Lung (tissue), 17 donors: ENCODE measurements at places on chromosomes 5 and 9. TPM values are rescaled to one million over a fixed set of nuclear protein-coding genes. Genes with fewer than 3 reads are reported as not detected.

DNA sequence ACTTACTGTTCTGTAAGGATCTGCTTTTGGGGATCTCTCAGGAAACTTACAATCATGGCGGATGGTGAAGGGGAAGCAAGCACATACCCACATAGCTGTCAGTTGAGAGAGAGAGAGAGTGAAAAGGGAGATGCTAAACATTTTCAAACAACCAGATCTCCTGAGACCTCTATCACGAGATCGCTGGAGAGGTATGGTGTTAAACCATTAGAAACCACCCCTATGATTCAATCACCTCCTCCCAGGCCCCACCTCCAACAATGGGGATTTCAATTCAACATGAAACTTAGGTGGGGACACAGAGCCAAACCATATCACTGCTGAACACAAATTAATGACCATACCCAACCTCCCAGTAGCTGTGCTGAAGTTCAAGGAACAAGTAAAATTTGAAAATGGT is 48.2 kb upstream of the PRDM9 start:
- no peak for DNase-seq

GRCh38 chr9:34484678-34485077 is 26.1 kb downstream of the DNAI1 start:
- DNase-seq = no peak

DNA sequence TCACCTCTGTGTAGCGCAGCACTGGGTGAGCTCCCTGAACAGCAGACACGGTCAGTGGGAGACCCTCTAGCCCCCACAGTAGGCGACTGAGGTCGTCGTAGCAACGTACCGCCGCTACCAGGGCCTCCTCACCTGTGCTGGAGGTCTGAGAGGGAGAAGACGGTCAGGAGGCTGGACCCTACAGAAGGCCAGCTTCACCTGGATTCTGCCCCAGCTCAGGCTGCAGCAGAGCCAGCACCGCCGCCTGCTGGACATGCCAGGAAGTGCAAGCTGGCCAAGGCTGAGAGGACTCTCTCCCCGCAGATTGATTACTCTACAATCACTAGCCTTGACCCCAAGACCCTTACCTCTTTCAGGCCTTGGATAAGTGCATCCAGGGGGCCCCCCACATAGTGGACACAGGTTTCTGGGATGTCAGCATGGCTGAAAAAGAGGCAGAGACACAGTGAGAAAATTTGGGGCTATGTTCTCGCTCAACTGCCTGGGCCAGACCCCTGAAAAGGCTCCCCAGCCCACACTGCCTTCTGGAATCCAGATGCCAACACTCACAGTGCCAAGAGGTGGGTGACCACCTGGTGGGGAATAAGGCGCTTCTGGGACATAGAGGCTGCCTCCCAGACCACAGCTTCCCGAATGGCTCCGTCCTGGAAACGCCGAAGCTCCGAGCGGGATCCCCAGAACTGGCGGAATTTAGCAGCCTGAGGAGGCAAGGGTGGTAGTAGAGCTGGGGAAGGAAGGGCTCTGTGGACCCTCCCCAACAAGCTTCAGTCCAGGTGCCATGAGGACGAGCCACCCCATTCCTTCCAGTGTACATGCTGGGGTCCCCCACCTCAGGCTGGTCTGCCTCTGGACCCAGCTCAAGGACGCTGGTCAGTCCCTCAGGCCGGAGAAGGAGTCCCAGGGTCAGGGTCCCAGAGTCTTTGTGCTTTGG is 6.9 kb downstream of the NOL6 start:
- DNase-seq = no peak

DNA sequence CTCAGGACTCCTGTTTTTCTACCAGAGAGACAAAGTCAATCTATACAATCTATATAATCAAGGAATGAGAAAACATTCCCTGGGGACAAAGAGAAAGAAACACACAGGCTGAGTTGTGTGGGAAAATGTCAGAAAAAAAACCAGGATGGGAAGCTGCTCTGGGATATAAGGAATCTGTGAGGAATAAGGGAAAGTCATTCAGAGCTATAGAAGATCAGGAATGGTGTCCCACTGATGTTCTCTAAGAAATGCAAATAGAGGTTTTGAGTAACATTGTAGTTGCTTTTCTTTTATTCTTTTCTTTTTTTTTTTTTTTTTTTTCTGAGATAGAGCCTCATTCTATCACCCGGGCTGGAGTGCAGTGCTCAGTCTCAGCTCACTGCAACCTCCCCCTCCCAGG is 605.9 kb upstream of the KLF4 start:
- DNase-seq = no peak

DNA sequence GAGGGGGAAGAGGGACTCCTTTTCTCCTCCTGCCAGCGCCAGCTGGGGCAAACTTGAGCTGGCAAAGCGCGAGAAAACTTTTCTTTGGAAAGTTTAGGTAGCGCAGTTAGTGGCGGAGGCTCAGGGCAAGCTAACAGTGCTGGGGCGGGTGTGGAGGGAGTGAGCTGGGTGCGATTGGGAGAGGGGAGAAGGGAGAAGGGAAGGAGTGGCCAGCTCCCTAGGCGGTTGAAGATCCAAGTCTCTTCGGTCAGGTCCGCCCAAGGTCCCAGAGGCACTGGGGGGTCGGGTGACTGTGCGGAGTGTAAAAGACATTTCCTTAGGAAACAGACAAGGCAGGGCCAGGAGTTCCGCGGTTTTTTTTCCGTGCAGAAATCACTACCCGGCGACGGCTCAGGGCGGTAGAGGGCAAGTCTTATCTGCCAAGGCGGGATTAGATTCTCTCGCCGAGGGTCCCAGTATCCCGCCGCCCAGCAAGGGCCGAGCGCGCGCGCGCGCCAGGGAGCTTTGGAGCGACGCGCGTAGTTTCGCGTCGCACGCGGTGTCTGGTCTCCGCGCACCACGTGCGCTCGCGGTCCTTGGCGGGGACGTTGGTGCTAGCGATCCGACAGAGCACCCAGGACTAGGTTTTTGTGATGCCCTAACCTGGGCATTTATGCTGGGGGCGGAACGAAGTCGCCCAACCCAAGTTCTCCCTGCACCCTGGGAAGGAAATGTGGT is 33.6 kb upstream of the NFIB start:
- DNase-seq = peak; percentile 90

DNA sequence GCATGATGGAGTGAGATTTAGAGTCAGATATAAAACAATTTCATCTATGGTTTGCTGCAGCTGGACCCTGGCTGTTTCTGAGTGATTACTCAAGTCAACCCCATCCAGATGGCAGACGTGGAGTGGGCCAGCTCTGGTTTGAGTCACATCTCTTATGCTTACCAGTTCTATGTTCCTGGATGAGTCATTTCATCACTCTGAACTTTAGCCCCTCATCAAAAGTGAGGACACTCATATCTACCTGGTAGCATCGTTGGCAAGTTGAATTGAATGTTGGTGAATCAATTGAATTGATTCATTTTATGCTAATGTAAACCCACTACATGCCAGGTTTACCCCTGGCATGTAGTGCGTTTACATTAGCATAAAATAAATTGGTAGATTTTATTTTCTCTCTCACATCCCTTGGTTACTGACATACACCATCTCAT is 176.4 kb downstream of the FGF18 start:
- DNase-seq = no peak

GRCh38 chr5:56567278-56567677 is 248.1 kb upstream of the MAP3K1 start:
- DNase-seq = no peak

- no peak for DNase-seq
These were observed 212.4 kb downstream of the MAPKAP1 start for GRCh38 chr9:125494653-125494915.

GRCh38 chr9:125272697-125273096 is 11.1 kb downstream of the GAPVD1 start:
- DNase-seq = peak; percentile 58

GRCh38 chr9:108463932-108464606 is 391.7 kb downstream of the ACTL7B start:
- no peak for DNase-seq

GRCh38 chr5:153988510-153988909 is 50.2 kb downstream of the FAM114A2 start:
- DNase-seq = no peak

DNA sequence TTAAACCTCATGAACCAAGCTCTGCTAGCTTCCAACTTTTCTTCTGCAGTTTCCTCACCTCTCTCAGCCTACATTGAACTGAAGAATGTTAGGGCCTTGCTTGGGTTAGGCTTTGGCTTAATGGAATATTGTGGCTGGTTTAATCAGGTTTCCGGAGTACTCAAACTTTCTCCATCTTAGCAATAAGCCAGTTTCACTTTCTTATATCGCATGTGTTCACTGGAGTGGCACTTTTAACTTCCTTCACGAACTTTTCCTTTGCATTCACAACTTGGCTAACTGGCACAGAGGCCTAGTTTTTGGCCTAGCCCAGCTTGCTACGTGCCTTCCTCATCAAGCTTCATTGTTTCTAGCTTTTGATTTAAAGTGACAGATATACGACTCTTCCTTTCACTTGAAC is 81.0 kb upstream of the MAST4 start:
- DNase-seq = no peak

DNA sequence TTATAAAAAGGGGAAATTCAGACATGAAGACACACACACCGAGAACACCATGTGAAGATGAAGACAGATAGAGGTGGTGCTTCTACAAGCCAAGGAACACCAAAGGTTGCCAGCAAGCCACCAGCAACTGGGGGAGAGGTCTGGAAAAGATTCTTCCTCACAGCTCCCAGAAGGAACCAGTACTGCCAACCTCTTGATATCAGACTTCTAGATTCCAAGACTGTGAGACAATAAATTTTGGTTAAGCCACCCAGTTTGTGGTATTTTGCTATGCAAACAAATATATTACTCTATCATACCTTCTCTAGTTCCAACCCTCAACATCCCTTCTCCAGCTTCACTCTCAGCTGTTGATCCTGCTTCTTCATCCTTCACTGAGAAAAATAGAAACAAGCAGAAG is 451.1 kb downstream of the EBF1 start:
- DNase-seq = no peak

GRCh38 chr5:136769900-136770684 is 404.7 kb upstream of the TRPC7 start:
- peak; percentile 70 for DNase-seq

- no peak for DNase-seq
These were observed 2.2 kb downstream of the RAD23B start for GRCh38 chr9:107285286-107285685.

DNA sequence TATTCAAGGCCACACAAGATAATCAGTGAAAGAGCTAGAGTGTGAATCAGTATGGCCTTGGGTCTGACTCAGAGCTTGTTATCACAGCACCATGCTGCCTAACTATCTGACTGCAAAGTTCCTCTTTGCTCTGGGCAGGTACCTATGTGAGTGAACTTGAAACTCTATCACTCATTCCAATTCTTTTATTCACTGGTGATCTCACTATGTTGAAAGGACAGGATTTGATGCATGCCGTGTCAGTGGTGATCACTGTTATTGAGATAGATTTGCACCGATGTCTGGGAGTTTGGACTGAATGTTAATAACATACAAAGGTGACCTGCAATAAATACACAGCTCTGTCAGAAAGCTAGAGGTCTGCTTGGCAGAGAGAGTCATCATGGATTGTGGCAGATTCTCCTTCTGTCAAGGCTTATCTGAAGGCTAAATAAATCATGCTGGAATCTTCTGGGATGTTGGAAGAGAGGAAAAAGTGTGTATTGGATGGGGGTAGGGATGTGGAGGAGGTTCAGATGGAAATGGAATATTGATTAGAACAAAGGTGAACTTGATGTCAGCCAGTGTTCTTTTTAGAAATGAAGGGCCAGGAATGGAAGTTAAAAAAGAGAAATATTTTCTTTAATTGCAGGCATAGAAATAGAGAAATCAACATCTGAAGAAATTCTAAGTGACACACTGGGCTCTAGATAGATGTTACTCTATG is 91.8 kb upstream of the TNC start:
- no peak for DNase-seq

DNA sequence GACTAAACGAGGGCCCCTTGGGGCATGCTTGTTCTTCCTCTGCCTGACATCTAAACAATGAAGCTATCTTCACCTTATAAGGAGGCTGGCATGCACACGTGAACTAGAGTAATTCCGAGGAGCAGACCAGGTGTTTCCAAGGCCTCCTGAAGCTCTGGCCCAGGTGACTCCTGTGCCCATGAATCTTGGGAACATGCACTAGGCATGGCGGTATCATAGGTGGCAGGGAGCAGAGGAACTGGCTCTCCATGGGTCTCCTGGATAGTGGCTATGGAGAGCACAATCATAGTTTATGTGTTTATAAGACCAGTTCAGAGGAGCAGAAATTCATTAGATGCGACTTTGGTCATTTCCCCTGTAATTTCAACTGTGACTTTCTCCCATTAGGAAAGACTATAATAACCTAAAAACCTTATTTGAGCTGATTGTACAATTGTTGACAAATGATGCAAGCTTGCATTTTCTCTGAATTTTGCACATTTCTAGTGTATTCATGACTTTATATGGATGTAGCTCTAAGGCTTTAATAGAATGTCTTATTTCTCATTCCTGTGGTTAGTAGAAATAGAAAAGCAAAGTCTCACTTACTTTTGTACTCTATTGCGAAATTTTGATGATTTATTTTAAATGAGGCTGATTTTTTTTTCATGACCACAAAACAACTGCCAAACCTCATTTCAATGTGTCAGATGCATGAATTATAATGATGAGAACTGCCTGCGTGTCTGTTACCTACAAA is 135.3 kb upstream of the RPS23 start:
- DNase-seq = peak; percentile 69

The AOPEP gene
- 43.0 TPM for polyA plus RNA-seq

The OR1J2 gene
- polyA plus RNA-seq = not detected

The TXNDC8 gene
- not detected for polyA plus RNA-seq

The KCNN2 gene
- polyA plus RNA-seq = 2.7 TPM

The MARVELD2 gene
- polyA plus RNA-seq = 5.6 TPM

The PDE6A gene
- 0.03 TPM for polyA plus RNA-seq

The CCNJL gene
- 10.4 TPM for polyA plus RNA-seq

The LCN1 gene
- not detected for polyA plus RNA-seq

The GKAP1 gene
- polyA plus RNA-seq = 1.8 TPM

The EGFL7 gene
- 379 TPM for polyA plus RNA-seq
